ENCODE measurements at places on chromosomes 3 and 15.

- DNase-seq, result no peak
These were observed 25.1 kb downstream of the SHISA5 start for GRCh38 chr3:48478626-48479555.

DNA sequence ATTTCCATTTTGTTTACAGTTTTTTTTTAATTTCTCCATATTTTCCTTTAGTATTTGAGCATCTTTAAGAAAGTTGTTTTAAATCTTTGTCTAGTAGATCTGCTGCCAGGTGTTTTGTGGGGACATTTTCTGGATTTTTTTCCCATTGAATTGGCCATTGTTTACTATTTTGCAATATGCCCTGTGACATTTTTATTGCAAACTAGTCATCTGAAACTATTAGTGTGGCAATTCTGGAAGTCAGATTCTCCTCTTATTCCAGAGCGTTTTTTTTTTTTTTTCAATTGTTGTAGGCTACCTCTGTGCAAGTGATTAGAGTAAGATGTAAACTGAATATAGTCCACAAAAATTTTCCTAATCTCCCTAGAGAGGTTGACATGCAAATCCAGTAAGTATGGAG lies 334.2 kb downstream of the PYDC2 start:
- no peak for DNase-seq

- no peak for DNase-seq
These were observed 82.6 kb upstream of the MYZAP start for GRCh38 chr15:57509126-57509525.

DNA sequence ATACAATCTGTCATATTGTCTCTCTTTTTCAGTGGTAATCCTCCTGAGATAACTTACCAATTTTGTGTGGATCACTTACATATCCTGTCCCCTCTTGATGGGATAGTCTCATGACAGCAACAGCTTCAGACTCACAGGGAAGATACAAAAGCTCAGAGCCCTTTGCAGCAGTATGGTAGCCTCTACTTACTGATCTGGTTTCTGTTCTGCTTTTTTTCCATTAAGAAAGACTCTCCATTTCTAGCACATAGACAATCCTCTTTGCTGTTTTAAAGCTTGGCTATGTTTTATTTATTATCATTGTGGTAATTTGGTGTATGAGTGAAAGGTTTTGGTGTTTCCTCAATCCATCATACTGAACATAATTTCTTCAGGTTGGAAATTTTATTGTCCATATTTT lies 25.4 kb upstream of the SOX14 start:
- DNase-seq, result no peak

- DNase-seq, result no peak
These were observed 79.2 kb downstream of the TMEM108 start for GRCh38 chr3:133117342-133117741.

- DNase-seq, result no peak
These were observed 258.9 kb upstream of the THBS1 start for GRCh38 chr15:39321977-39322376.

DNA sequence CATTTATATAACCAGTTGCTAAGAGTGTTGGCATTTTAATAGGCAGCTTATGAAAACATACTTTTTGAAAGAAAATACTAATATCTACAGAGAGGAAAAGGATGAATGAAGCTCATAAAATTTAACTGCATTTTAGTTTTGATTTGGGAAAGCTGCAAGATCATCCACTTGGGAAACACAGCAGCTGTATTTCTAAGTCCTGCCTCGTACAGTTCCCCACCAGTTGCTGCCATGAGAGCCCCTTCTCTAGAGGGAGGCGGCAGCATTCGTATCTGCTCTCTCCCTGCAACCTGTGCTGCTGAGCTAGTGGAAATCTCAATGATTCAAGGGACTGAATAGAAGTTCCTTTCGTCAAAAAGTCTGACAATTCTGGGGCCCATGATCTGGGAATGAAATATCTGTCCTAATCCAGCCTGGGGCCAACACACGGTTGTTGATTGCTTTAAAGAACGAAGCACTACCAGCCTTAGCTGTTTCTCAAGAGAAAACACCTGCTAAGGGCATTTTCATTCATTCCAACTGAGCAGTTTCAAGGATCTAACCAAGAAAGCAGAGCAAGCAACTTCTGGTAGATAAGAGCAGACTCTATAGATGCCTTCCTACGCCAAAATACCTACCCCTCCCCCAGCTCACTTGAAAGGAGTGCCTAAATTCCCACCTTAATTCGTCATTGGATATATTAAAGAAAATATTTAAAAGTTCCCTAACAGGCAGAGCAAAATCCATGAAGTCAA lies 223.7 kb downstream of the MAGI1 start:
- no peak for DNase-seq

DNA sequence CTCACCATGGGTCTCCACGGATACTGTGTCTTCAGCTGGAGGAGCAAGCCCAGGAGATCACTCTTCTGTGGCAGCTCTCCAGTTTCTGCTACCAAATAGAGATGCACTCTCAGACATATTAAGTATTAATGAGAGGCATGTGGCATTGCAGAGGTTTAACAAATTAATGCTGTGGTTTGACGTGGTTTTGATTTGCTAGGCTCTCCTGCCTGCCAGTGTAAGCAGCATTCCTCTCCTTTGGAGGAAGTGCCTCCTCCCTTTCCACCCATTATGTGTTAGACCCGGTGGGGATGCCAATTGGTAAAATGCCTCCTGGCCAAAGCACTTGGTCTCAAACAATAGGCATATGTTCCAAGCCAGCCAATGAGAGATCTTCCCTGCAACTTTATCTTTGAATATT lies 124.8 kb downstream of the MYLK start:
- DNase-seq, result no peak

DNA sequence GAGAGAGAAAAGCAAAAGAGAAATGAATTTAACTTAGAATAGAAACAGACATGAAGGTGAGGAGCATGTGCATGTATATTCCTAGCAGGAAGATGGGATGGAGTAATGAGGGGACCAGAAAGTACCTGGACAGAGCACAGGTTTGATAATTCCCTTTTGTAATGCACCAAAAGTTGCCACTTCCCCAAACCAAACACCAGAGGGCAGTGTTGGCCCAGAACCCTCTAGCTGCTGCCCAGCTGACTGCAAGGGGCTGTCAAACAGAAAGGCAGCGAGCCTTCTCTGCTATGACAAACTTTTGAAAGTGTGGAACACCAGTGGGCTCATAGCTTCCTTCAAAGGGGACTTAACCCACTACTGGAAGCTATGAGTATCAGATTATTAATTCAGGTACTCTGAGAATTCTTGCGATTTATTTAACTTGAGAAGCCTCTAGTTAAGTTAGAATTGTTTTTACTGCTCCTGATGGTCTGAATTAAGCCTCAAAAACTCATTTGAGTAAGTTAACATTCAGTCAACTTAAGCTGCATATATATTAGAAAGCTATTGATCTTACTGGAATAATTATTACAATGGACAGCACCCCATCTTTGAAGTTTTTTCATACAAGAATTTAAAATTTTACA lies 234.9 kb downstream of the NEK10 start:
- DNase-seq, result peak; percentile 62

GRCh38 chr15:40323953-40324937 lies 753 bp downstream of the INAFM2 start:
- DNase-seq, result no peak

GRCh38 chr15:69703532-69704187 lies 251.0 kb downstream of the RPLP1 start:
- DNase-seq, result no peak

GRCh38 chr15:53752406-53752805 lies 7.1 kb downstream of the WDR72 start:
- DNase-seq, result no peak

- DNase-seq, result no peak
These were observed 327.6 kb downstream of the GRM7 start for GRCh38 chr3:7188551-7188950.

DNA sequence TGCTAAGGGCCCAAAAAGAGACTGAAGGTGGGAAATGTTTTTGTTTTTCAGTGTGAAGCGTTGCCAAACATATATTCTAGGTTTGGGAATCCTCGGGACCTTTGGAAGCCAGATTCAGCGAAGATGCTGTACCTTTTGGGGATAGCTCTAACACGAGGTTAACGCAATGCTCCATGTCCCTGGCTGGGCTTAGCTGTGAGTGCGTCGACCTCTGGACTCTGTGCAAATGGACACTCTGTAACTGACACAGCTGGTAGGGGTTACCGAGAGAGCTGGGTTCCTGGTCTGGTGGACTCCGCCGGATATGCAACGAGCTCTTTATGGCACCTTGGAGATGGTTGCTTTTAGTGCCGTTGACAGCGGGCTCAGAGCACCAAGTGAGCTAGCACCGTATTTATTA lies 724 bp upstream of the SH3GL3 start:
- DNase-seq, result no peak

DNA sequence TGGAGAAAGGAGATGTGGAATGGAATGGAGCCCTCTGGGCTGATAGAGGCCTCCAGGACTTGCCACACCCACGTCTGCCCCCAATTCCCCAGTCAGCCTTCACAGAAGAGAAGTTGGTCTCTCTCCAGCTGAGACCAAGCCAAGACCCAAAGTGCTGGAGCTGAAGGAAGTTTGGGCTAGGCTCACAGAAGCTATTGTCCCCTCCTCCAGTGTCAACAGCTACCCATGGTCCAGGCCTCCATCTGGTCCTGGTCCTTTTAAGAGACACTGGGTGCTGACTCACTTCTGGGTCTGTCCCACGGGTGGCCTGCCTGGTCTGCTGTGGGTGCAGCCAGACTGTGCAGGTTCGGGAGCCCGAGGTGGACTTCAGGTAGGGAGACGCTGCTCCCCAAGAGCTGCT lies 179.8 kb downstream of the APBA2 start:
- no peak for DNase-seq

GRCh38 chr15:36598529-36599177 lies 19.2 kb downstream of the CDIN1 start:
- DNase-seq, result no peak

- no peak for DNase-seq
These were observed 2.7 kb downstream of the CEP70 start for GRCh38 chr3:138591392-138591791.

- DNase-seq, result no peak
These were observed 85.3 kb upstream of the LIMD1 start for GRCh38 chr3:45509038-45509767.

- no peak for DNase-seq
These were observed 317.5 kb upstream of the SLCO3A1 start for GRCh38 chr15:91535856-91536500.

GRCh38 chr3:15325228-15325627 lies 7.2 kb downstream of the SH3BP5 start:
- no peak for DNase-seq

DNA sequence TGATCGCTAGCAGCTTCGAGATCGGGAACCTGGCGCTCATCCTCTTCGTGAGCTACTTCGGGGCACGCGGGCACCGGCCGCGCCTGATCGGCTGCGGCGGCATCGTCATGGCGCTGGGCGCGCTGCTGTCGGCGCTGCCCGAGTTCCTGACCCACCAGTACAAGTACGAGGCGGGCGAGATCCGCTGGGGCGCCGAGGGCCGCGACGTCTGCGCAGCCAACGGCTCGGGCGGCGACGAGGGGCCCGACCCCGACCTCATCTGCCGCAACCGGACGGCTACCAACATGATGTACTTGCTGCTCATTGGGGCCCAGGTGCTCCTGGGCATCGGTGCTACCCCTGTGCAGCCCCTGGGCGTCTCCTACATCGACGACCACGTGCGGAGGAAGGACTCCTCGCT lies 62.5 kb downstream of the SLCO3A1 start:
- no peak for DNase-seq

- DNase-seq, result no peak
These were observed at the start of gene TIMP4 for GRCh38 chr3:12158387-12159226. Gene TIMP4, minus strand, starts transcription at chr3:12158912. Its CDS starts 72 bp downstream, at chr3:12158840.

- no peak for DNase-seq
These were observed 93.7 kb upstream of the UBE3A start for GRCh38 chr15:25532269-25533140.

DNA sequence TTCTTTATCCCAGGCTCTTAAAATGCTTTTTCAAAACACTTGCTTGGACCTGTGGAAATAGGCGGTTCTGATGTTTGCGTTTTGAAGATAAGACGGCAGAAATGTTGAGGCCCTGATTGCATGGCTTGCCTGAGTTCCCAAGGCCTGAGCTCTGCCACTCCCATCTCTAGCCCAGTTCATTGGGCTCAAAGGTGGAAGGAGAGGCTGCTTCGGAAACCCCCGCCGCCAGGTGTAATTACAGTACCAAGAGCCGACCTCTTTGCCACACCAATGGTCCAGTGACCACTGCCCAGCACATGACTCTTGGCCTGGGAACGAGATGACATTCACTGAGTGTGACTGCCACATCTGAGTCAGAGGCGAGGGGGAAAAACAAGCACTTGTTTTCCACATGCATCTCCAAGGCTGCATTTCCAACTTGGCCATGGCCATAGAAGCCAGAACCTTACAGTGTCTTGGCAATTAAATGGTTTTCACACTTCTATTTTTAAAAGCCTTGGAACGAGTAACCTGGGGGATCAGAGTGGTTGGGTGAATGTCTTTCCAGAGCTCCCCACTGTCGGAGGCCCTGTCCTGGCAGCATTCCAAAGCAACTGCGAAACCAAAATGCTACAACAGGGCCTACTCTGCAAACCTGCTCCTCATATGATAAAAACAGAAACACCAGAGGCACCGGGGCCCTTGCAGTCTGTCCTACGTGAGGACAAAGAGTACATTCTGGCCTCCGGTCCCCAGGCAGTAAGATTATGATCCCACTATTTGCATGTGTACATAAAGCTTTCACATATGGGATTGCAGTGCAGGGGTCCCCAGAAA lies 63.8 kb upstream of the CGNL1 start:
- no peak for DNase-seq

DNA sequence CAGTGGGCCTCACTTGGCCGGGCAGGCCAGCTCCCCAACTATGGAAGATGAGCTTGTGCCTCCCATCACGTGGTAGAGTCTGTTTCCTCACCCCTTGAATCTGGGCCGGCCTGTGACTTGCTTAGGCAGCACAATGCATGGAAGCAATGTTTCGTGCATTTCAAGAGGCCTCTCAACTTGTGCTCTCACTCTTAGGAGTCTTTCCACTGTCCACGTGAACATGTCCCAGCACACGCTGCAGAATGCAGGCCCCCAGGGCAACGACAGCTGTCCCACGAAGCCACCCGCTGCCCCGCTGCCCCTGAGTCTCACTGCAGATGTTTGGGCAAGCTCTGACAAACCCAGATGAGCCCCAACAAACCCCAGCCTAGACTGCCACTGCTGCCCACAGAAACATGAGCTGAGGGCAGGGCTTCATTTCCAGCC lies 27.2 kb upstream of the SLC41A3 start:
- no peak for DNase-seq

GRCh38 chr3:38578551-38578950 lies 70.9 kb downstream of the SCN5A start:
- DNase-seq, result peak; percentile 8

DNA sequence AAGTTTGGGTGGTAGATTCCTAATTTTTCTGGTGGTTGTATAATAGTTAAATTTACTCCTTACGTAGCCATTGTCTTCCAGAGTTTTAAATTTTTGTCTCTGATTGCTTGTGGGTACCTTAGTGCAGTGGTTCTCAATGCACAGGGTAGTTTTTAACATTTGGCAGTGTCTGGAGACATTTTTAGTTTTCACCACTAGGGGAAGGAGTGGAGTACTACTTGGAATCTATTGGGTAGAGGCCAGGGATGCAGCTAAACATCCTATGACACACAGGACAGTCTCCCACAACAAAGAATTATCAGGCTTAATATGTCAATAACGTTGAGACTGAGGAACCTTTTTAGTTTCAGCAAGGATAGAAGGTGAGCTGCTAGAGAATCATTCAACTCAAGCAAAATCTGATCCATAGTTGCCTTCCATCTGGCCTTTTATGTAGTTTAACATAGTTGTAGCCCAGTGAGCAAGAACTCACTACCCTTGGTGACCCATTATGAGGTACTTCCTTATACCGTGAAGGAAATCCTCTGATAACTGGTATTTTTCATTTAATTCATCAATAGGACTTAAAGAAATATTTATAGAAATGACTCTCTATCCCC lies 8.6 kb upstream of the STX19 start:
- no peak for DNase-seq

Data from mucosa of gallbladder (tissue), 1 donor.